ENCODE measurements at places on chromosomes 4 and X.
A peak's percentile ranks its signal among the peaks of the same experiment; 100 is the strongest.

- H3K4me1 ChIP-seq = no peaks in the 10 kb centered on the region
- no peak overlapping the region for H3K27ac ChIP-seq
- DNase-seq = no peak
- H3K36me3 ChIP-seq = no peaks in the 10 kb centered on the region
Measured at GRCh38 chrX:74490247-74490646, 69.0 kb downstream of the SLC16A2 start.

DNA sequence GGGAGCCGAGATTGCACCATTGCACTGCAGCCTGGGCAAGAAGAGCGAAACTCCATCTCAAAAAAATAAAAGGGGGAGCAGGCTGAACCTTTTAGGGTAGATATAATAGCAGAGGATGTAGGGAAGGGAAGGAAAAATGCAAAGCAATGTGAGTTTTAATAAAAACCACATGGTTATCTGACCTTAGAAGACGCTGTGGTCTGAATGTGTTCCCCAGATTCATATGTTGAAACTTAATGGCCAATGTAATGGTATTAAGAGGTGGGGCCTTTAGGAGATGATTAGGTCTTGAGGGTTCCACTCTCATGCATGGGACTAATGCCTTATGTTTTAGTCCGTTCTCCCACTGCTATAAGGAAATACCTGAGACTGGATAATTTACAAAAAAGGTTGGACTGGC is 114.1 kb upstream of the STX18 start:
- H3K4me3 ChIP-seq = no peak overlapping the region
- H3K4me1 ChIP-seq = no peaks in the 10 kb centered on the region

- no peaks in the 10 kb centered on the region for H3K4me1 ChIP-seq
- DNase-seq = no peak
- H3K27ac ChIP-seq = no peak overlapping the region
- H3K36me3 ChIP-seq = no peaks in the 10 kb centered on the region
Measured at GRCh38 chr4:147576084-147576483, 41.1 kb upstream of the TMEM184C start.

- no peaks in the 10 kb centered on the region for H3K27me3 ChIP-seq
- no peak overlapping the region for H3K27ac ChIP-seq
- H3K4me3 ChIP-seq = no peak overlapping the region
- DNase-seq = no peak
- H3K4me1 ChIP-seq = no peaks in the 10 kb centered on the region
Measured at GRCh38 chr4:67892905-67893304, 9.1 kb upstream of the TMPRSS11D start.

GRCh38 chrX:68944211-68944610 is 115.4 kb downstream of the EFNB1 start:
- H3K27me3 ChIP-seq = no peaks in the 10 kb centered on the region
- no peaks in the 10 kb centered on the region for H3K36me3 ChIP-seq
- no peak overlapping the region for H3K4me3 ChIP-seq
- DNase-seq = no peak

DNA sequence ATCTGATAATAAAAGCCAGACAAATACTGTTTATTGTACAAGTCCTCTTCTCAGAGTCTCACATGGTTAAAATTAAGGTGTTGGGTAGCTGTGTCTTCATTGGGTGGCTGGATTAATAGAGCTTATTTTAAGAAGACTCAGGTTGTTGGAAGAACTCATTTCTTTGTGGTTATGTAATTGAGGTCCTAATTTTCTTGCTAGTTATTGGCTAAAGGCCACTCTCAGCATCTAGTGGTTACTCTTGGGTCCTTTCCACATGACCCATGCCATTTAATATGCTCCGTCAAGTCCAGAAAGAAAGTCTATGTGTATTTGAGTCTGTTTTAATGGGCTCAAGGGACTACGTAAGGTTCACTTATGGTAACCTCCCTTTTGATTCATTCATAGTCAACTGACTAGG is 1668.6 kb upstream of the AGA start:
- H3K4me1 ChIP-seq = no peaks in the 10 kb centered on the region
- H3K36me3 ChIP-seq = no peaks in the 10 kb centered on the region
- H3K4me3 ChIP-seq = no peak overlapping the region
- no peak for DNase-seq
- H3K27ac ChIP-seq = no peak overlapping the region
- H3K27me3 ChIP-seq = no peaks in the 10 kb centered on the region

DNA sequence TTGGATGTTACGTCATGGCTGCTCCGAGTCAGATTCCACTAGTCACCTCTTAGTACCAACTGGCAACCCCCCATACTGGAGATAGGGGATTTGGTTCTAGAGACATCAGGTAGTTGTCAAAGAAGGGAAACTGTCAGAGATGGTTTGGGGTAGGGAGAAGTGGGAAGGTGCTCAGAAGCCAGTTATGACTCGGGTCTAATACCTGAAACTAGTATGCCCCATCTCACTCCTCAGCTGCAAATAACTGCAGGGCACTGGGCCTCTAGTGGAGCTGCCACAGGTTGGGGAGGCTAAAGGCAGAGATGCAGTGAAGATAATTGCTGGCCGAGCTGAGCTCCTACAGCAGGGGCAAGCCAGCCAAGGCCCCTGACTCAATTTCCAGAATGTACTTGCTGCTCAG is 30.0 kb downstream of the OTUD6A start:
- H3K27ac ChIP-seq = no peak overlapping the region
- H3K4me3 ChIP-seq = no peak overlapping the region
- H3K27me3 ChIP-seq = no peaks in the 10 kb centered on the region
- no peaks in the 10 kb centered on the region for H3K4me1 ChIP-seq
- H3K36me3 ChIP-seq = no peaks in the 10 kb centered on the region

DNA sequence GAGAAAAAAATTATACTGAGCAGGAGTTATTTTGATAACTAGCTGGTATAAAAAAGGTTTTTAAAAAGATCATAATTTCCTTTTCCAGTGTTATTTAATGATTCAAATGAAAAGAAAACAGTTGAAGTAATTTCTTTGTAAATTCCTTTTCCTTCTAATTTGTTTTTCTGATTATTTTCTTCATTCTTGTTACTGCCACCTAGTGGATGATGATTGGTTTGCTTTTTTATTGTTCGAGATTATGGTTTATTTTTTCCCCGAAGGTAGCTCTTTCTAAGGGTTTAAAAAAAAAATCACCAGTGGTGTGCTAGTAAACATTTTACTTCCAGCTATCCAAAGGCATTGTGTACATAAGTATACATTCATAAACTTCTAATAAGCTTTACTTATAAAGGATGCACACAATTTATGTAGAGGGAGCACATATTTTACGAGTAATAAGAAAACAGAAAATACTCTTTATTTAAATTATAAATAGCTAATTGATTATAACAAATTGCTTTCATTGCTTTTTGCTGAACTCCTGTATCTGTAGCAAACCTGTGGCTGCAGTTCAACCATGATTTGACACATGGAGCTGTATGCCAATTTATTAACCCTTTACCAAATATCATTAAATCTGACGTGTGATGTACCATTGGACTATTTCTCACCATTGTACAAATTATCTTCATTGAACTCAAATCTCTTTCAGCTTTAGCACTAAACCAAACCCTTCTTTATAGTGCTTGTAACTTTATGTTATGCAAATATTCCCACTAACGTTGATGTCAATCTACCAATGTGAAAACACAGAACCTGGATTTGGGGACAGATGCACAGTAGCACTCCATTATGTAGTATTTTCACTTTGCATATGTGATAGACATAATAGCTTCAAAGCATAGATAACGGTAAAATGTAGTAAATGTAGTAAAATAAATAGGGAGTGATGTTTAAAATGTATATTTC is 97.8 kb upstream of the ANK2 start:
- no peak overlapping the region for H3K4me3 ChIP-seq
- H3K36me3 ChIP-seq = no peaks in the 10 kb centered on the region
- H3K27ac ChIP-seq = no peak overlapping the region
- no peaks in the 10 kb centered on the region for H3K4me1 ChIP-seq
- DNase-seq = no peak

DNA sequence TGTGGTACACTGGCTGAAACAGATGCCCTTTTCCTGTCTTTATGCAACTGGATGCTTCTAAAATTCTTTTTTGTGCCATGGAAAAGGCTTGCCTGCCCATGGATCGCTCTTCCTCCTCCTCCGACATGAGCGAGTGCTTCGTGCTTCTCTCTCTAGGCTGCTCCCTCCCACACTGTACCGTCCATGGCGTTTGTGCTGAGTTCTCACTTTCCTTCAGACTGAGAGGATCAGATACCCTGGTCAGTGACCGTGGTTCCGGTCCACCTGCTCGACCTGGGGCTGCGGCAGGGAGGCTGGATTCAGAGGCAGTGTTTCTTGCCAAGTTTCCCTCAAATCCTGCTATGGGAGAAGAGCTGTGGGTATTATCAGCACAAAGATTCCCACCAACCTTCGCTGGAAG is 10.2 kb upstream of the CLDN24 start:
- no peaks in the 10 kb centered on the region for H3K36me3 ChIP-seq
- H3K4me1 ChIP-seq = no peaks in the 10 kb centered on the region
- DNase-seq = no peak
- H3K4me3 ChIP-seq = no peak overlapping the region
- H3K27ac ChIP-seq = no peak overlapping the region
- no peaks in the 10 kb centered on the region for H3K27me3 ChIP-seq

GRCh38 chrX:9899640-9900111 is 67.5 kb upstream of the CLDN34 start:
- no peaks in the 10 kb centered on the region for H3K27me3 ChIP-seq
- no peak overlapping the region for H3K27ac ChIP-seq
- H3K36me3 ChIP-seq = peaks cover 11% of the 10 kb centered on the region

DNA sequence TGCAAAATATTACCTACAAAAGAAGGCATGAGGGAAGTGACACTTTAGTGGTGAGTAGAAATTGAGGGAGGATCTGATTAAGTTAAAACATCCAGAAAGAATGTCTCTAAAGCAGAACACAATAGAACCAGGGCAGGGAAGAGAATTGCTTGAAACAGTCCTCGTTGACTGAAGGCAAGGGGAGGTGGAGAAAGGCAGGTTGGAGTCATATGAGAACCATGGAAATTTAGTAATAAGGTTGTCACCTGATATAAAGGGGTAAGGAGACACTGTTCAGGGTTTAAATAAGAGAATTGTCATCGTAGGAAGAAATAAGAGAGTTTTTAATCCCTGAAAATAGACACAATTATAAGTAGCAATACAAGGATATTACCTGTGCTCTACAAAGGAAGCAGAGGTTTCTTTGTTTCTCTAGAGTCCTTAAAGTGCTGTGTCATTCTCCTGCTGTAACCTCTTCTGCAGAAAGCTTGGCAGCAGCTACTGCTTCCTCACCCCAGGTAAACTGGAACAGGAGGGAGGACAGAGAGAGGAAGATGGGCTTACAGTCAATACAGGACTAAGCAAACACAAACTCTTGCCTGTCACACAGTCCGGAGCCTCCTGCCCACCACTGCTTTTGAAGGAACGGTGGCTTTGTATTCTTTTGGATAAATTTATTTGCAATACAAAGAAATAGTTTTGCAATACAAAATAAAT is 258.4 kb downstream of the PPARGC1A start:
- no peaks in the 10 kb centered on the region for H3K27me3 ChIP-seq
- no peak for DNase-seq
- no peak overlapping the region for H3K4me3 ChIP-seq
- H3K36me3 ChIP-seq = no peaks in the 10 kb centered on the region
- no peak overlapping the region for H3K27ac ChIP-seq
- H3K4me1 ChIP-seq = no peaks in the 10 kb centered on the region

- DNase-seq = no peak
- no peak overlapping the region for H3K4me3 ChIP-seq
- no peaks in the 10 kb centered on the region for H3K36me3 ChIP-seq
- no peak overlapping the region for H3K27ac ChIP-seq
- no peaks in the 10 kb centered on the region for H3K4me1 ChIP-seq
- no peaks in the 10 kb centered on the region for H3K27me3 ChIP-seq
Measured at GRCh38 chrX:110678591-110678990, 117.0 kb downstream of the CHRDL1 start.

GRCh38 chr4:17494258-17495190 is 17.4 kb downstream of the QDPR start:
- no peak overlapping the region for H3K4me3 ChIP-seq
- H3K36me3 ChIP-seq = peaks cover 75% of the 10 kb centered on the region
- peaks cover 14% of the 10 kb centered on the region for H3K4me1 ChIP-seq

DNA sequence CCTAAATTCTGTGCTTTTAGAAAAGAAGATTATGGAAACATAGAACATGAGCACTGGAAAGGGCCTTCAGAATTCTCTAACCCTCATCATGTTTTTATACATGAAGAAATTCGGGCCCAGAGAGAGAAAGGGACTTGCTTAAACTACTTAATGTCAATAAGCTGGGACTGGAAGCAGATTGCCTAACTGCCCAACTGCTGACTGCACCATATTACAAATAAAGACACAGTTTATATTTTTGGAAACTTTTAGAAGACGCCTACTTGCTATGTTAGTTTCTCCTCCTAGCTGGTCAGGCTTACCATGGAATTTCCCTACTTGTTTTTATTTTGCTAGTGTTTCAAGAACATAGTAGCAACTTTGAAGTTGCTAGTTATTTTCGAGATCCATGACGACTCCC is 47.1 kb downstream of the SLC9A6 start:
- DNase-seq = no peak
- peak overlapping the region; percentile 35 for H3K27ac ChIP-seq
- no peak overlapping the region for H3K4me3 ChIP-seq
- no peaks in the 10 kb centered on the region for H3K4me1 ChIP-seq
- H3K36me3 ChIP-seq = no peaks in the 10 kb centered on the region
- no peaks in the 10 kb centered on the region for H3K27me3 ChIP-seq

GRCh38 chrX:3549411-3549911 is 164.0 kb downstream of the PRKX start:
- no peak overlapping the region for H3K4me3 ChIP-seq
- no peak overlapping the region for H3K27ac ChIP-seq

- H3K4me1 ChIP-seq = no peaks in the 10 kb centered on the region
- DNase-seq = no peak
- no peaks in the 10 kb centered on the region for H3K27me3 ChIP-seq
Measured at GRCh38 chr4:24033626-24034025, 143.8 kb upstream of the PPARGC1A start.
